ENCODE measurements at places on chromosomes 13 and 19.

- no peak for DNase-seq
Measured at GRCh38 chr13:113559061-113559460, 25.5 kb upstream of the TFDP1 start.

DNA sequence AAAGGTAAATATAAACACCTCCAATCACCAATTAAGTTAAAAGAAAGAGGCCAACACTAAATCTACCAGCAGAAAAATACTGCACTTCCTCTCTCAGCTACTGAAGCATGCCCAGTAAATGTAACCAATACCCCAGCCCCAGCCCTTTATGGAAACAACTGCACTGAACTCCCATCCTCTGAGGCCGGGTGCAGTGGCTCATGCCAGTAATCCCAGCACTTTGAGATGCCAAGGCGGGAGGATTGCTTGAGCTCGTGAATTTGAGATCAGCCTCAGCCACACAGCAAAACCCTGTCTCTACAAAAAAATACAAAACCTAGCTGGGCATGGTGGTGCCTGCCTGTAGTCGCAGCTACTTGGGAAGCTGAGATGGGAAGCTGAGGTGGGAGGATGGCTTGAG, 221.6 kb upstream of the SOX21 start:
- no peak for DNase-seq

- no peak for DNase-seq
Measured at GRCh38 chr13:112056284-112056727, 10.6 kb upstream of the SOX1 start.

GRCh38 chr13:74226791-74227475, 92.7 kb upstream of the KLF12 start:
- DNase-seq, result no peak

DNA sequence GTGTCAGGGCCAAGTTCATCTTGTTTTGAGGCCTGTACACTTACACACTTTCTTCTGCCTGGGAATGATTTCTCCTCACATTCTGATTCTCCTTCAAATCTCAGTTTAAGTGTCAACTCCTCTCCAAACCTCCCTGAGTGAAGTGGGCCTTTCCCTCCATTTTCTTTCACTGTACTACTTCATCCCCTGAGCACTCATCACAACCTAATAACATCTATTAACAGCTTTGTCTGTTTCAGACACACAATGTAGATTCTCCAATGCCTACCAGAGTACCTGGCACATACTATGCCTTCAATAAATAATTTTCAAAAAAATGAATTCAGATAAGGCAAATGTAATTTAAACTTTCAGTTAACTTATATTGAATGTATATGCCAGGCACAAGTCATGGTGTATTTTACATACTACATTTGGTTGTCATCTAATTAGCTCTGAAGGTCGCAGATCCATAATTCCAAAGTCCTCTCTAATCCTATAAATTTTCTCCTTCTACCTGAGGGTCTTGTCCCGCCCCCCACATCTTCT, 357 bp upstream of the COG6 start:
- no peak for DNase-seq

GRCh38 chr13:81540777-81541176, 1199.9 kb upstream of the SPRY2 start:
- no peak for DNase-seq

DNA sequence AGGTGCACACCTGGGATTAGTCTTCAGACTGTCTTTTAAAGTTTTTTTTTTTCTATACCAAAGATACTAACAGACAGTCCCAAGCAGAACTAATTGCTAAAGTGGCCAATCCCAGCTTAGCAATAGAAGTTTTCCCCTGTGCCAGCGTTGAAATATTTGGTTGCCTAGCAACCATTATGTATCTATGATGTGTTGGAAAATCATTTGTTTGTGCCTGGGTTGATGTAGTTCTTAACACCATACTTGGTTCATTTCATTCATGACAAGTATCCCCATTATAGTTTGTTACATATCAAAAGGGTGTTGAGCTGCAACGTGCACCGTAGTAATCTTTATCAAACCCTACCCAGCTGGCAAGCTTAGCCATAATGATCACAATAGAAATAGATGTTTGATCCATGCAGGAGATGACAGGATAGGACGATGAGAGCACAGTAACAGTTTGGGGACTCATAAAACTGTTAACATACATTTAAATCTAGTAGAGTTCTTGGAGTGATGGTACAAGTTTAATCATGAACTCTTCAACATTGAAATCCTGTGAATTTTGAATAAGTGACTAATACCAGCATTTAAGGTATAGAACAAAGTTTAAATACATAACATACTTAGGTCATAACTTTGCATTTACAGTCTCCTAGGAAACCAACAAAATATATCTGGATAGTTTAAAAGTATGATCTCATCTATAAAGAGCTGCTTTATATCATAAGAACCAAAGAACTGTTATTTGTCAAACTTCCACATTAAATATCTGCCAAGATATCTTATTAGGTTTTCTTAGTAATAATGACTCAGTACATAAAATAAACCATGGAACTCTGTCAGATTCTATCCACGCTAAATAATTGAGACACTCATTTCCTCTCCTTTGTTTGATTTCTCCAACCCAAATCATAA, 73.4 kb downstream of the MBNL2 start:
- no peak for DNase-seq

- DNase-seq, result no peak
Measured at GRCh38 chr13:61777271-61777670, 361.6 kb upstream of the PCDH20 start.

- no peak for DNase-seq
Measured at GRCh38 chr13:27878274-27878673, 41.5 kb upstream of the PDX1 start.

- DNase-seq, result no peak
Measured at GRCh38 chr13:107035186-107035585, 467.2 kb upstream of the ARGLU1 start.

DNA sequence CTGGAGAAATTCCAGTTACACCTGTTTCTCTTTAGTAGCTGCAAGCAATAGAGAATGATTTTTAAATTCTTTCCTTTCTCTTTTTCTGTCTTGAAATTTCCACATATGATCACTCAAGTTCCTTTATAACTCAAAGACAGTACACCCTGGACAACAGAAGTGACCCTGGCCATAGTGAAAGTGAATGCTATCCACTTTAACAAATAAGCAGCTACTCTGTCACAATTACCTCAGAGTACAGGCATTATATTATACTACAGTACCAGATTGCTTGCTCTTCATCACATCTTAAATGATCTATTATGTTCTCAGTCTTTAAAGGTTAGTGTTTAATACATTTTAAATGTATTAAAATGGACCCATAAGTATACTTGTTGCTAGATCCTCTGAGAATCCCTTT, 136.2 kb downstream of the KLF12 start:
- no peak for DNase-seq
